ENCODE measurements at places on chromosomes 11 and 22. TPM values are rescaled to one million over a fixed set of nuclear protein-coding genes. Genes with fewer than 3 reads are reported as not detected.
A peak's percentile ranks its signal among the peaks of the same experiment; 100 is the strongest.

DNA sequence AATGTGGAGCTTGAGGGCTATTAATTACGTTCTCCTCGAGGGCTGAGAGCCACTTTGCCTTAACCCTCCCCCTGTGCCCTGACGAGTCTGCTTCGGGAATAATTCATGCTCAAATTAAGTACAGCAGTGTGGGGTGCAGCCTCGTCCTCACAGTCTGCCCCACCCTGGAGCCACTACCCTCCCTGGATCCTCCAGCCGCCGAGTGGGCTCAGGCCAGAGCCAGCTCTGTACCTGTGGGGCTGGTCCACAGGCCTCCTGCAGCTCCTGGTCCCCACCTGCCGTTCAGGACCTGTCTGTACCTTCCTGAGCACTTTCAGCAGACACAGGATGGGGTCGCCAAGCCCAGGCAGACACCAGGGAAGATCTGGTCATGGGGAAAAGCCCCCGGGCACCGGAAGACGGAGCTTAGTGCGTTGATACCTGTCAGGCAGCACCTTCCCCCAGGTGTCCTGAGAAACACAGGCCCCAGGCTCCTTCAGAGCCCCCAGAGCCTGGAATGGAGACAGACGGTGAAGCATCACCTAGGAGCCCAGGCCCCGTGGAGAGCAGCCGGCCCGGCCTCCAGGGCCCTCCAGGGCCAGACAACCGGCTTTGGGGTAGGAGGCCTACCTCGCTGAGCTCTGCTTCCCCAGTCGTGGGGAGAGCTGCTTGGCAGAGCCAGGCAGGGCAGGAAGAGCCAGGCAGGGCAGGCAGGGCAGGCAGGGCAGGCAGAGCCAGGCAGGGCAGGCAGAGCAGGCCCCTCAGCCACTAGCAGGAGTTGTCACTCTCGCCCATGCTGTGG, 9.7 kb downstream of the TSPAN32 start:
- no peaks in the 10 kb centered on the region for H3K36me3 ChIP-seq
- no peak overlapping the region for H3K4me3 ChIP-seq
- H3K27me3 ChIP-seq, result no peaks in the 10 kb centered on the region
- no peak for DNase-seq

- H3K27ac ChIP-seq, result no peak overlapping the region
- no peak overlapping the region for H3K4me3 ChIP-seq
- H3K36me3 ChIP-seq, result no peaks in the 10 kb centered on the region
- peaks cover 5% of the 10 kb centered on the region for H3K4me1 ChIP-seq
Measured at GRCh38 chr11:123247496-123247799, 52.4 kb upstream of the CLMP start.

- H3K27ac ChIP-seq, result no peak overlapping the region
- H3K4me3 ChIP-seq, result no peak overlapping the region
- H3K36me3 ChIP-seq, result no peaks in the 10 kb centered on the region
- no peaks in the 10 kb centered on the region for H3K4me1 ChIP-seq
Measured at GRCh38 chr11:101436511-101437142, 147.2 kb downstream of the TRPC6 start.

DNA sequence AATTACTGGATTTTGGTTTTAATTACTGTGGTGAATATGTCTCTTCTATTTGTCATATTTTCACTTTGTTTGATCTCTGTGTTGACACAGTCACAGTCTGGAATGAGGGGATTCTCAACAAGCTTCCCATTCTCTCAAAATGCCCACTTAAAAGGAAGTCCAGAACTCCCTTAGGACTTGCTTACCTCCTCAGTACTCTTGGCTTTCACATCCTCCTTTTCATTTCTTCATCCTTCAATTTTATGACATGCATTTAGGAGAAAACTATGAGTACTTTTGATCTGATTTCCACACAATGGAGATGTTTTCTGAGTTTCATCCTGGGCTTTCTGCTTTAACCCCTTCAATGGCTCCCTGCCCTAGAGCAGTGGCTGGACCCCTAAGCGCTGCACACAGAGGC, 49.3 kb upstream of the FLI1 start:
- no peak overlapping the region for H3K27ac ChIP-seq
- no peaks in the 10 kb centered on the region for H3K4me1 ChIP-seq
- no peaks in the 10 kb centered on the region for H3K27me3 ChIP-seq
- H3K36me3 ChIP-seq, result no peaks in the 10 kb centered on the region

- peaks cover 3% of the 10 kb centered on the region for H3K27me3 ChIP-seq
Measured at GRCh38 chr11:94519478-94520084, 7.3 kb downstream of the C11orf97 start.

GRCh38 chr11:44802347-44802746, 75.6 kb downstream of the TSPAN18 start:
- no peak overlapping the region for H3K27ac ChIP-seq
- peaks cover 31% of the 10 kb centered on the region for H3K4me1 ChIP-seq
- no peaks in the 10 kb centered on the region for H3K27me3 ChIP-seq
- H3K36me3 ChIP-seq, result no peaks in the 10 kb centered on the region
- no peak for DNase-seq

GRCh38 chr22:27751277-27752070, 50.1 kb downstream of the MN1 start:
- H3K27ac ChIP-seq, result no peak overlapping the region
- no peaks in the 10 kb centered on the region for H3K36me3 ChIP-seq
- H3K27me3 ChIP-seq, result no peaks in the 10 kb centered on the region
- no peak overlapping the region for H3K4me3 ChIP-seq
- no peak for DNase-seq

DNA sequence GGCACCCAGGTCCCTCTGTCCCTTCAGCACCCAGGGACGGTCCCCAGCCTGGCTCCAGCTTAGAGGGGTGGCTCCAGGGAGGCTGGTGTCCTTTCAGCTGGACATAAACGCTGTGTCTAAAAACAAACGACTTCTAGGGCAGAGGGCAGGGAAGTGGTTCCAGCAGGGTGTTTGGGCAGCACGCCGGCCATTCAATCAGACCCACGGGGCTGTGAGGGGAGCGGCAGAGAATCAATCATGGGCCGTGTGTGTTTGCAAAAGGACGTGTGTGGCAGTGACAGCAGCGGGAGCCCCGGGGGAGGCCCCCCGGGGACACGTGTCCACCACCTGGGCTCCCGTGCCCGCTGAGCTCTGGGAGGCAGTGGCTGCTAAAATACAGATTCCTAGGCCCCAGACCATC, 127.7 kb downstream of the MN1 start:
- H3K36me3 ChIP-seq, result no peaks in the 10 kb centered on the region
- peaks cover 33% of the 10 kb centered on the region for H3K4me1 ChIP-seq
- DNase-seq, result no peak
- peak overlapping the region; percentile 45 for H3K27ac ChIP-seq

GRCh38 chr11:71158936-71159335, 93.4 kb downstream of the SHANK2 start:
- H3K27me3 ChIP-seq, result peaks cover 31% of the 10 kb centered on the region
- H3K36me3 ChIP-seq, result no peaks in the 10 kb centered on the region
- H3K4me3 ChIP-seq, result no peak overlapping the region
- H3K4me1 ChIP-seq, result no peaks in the 10 kb centered on the region
- no peak for DNase-seq
- H3K27ac ChIP-seq, result no peak overlapping the region

DNA sequence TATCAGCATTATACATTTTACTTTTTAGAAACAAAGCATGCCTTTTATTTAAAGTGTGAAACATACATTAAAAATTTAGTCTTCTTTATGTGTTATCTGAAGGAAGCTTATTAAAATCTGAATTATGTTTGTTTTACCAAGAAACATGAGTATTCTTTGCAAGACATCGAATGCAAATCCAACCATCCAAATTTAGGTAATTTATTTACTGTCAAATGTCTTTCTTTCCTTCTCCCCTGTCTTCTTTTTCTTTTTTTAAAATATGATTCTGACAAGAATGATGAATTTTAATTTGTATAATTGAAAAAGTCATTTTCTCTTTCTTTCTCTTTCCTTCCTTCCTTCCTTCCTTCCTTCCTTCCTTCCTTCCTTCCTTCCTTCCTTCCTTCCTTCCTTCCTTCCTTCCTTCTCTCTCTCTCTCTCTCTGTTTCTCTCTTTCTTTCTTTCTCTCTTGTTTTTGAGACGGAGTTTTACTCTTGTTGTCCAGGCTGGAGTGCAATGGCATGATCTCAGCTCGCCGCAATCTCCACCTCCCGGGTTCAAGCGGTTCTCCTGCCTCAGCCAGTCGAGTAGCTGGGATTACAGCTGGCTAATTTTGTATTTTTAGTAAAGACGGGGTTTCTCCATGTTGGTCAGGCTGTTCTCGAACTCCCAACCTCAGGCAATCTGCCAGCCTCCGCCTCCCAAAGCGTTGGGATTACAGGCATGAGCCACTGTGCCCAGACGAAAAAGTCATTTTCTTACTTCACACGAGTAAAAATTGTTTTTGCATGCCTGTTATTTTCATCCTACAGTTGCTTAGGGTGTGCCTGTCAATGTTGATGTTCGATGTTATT, 157.5 kb downstream of the TMEM135 start:
- no peaks in the 10 kb centered on the region for H3K36me3 ChIP-seq
- H3K27me3 ChIP-seq, result no peaks in the 10 kb centered on the region
- no peak overlapping the region for H3K4me3 ChIP-seq
- no peak overlapping the region for H3K27ac ChIP-seq

GRCh38 chr11:116567721-116568242, 205.0 kb downstream of the BUD13 start:
- H3K36me3 ChIP-seq, result no peaks in the 10 kb centered on the region
- no peak for DNase-seq
- H3K4me3 ChIP-seq, result no peak overlapping the region
- H3K4me1 ChIP-seq, result peaks cover 4% of the 10 kb centered on the region

GRCh38 chr11:116515664-116516184, 257.1 kb downstream of the BUD13 start:
- no peaks in the 10 kb centered on the region for H3K36me3 ChIP-seq
- no peak overlapping the region for H3K27ac ChIP-seq
- H3K4me1 ChIP-seq, result no peaks in the 10 kb centered on the region
- no peak overlapping the region for H3K4me3 ChIP-seq

GRCh38 chr11:34266090-34266912, 91.5 kb downstream of the ABTB2 start:
- H3K36me3 ChIP-seq, result no peaks in the 10 kb centered on the region
- DNase-seq, result peak; percentile 49
- no peaks in the 10 kb centered on the region for H3K27me3 ChIP-seq
- peaks cover 52% of the 10 kb centered on the region for H3K4me1 ChIP-seq

- peak; percentile 67 for DNase-seq
- no peaks in the 10 kb centered on the region for H3K27me3 ChIP-seq
- no peak overlapping the region for H3K27ac ChIP-seq
- H3K4me1 ChIP-seq, result no peaks in the 10 kb centered on the region
Measured at GRCh38 chr11:7442588-7443215, 42.6 kb upstream of the OLFML1 start.

- peaks cover 16% of the 10 kb centered on the region for H3K36me3 ChIP-seq
- DNase-seq, result no peak
- H3K4me3 ChIP-seq, result no peak overlapping the region
Measured at GRCh38 chr22:41816241-41816640, 15.8 kb downstream of the CCDC134 start.

DNA sequence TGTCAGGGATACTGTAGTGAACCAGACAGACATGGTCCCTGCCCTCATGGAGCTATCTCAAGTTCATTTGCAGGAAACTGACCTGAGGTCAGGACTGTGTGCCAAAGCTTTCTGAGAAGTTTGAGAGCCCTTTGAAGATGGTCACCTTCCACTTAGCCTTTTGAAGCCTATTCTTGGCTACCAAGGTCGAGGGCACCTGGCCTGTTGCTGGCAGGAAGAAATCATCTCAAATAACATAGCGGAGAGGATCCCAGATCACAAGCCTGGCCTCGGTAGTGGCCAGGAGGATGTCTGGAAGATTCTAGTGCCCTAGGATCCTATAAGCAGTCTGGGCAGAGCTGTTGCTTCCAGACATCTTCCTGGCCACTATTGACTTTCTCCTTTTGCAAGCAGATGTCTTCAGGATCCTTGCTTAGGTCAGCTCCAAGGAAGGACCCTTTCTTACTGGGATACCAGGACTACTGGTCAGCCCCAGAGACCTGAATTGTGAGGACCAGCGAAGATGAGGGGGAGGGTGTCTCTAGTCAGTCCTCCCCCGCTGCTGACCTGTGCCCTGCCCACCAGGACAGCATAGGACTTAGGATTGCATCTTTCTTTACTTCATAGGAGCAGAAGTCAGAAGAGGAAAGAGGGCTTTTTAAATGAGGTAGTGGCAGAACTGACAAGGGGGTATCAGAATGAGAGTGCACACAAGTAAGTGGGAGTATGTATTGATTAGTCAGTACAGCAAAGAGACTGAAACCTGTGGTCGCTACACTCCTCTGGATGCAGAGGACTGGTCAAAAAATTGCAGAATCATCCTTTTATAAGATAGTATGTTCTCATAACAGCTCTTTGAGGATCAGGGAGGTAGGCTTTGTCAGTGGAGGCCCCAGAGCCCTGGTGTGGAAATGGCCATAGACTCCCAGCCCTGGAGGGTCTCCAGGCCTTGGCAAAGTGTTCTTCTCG, 94.8 kb downstream of the TEAD1 start:
- no peak overlapping the region for H3K27ac ChIP-seq
- no peak for DNase-seq
- H3K4me1 ChIP-seq, result peaks cover 88% of the 10 kb centered on the region
- no peak overlapping the region for H3K4me3 ChIP-seq
- no peaks in the 10 kb centered on the region for H3K36me3 ChIP-seq

GRCh38 chr22:37566329-37566837, 6.1 kb downstream of the CDC42EP1 start:
- peaks cover 89% of the 10 kb centered on the region for H3K4me1 ChIP-seq
- peaks cover 37% of the 10 kb centered on the region for H3K36me3 ChIP-seq
- H3K4me3 ChIP-seq, result no peak overlapping the region
- no peak for DNase-seq
- peak overlapping the region; percentile 96 for H3K27ac ChIP-seq

DNA sequence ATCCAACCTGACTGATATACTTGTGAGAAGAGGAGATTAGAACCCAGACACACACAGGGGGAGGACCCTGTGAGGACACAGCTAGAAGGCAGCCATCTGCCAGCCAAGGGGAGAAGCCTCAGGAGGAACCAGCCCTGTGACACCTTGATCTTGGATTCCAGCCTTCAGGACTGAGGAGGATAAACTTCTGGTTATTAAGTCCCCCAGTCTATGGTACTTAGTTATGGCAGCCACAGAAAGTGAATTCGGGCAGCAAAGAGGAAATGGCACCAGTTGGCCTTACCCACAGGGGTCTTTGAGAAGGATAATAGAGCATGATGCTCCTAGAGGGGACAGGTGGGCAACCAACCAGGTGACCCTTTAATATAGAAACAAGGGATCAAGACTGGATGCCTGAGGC, 49.4 kb downstream of the ASCL2 start:
- no peaks in the 10 kb centered on the region for H3K27me3 ChIP-seq

DNA sequence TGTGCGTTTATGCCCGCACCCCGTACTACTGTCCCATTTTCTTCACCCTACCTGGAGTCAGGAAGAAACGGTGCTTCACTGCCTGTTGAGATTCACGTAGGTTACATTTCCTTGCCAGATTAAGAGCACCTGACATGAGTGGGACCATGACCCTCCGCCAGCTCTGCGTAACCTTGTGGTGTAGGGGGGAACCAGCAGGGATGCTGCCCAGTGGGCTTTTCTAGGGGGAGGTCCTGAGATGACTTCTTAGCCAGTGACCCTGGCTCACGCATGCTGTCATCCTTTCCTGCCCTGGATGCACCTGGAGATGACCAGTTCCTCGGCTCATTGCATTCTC, 967 bp upstream of the ARVCF start:
- no peak for DNase-seq
- peaks cover 40% of the 10 kb centered on the region for H3K4me1 ChIP-seq
- peak overlapping the region; percentile 51 for H3K4me3 ChIP-seq
- H3K36me3 ChIP-seq, result no peaks in the 10 kb centered on the region

Gene NFAM1
- total RNA-seq, result 6.4 TPM

Gene OR51E2
- not detected for total RNA-seq

Gene MAJIN
- total RNA-seq, result not detected

Gene HINFP
- 12.5 TPM for total RNA-seq

Gene MPZL3
- total RNA-seq, result 2.1 TPM

Gene OR51V1
- not detected for total RNA-seq

Gene F2
- total RNA-seq, result 0.23 TPM

Gene PYGM
- 183 TPM for total RNA-seq

Gene IL10RA
- total RNA-seq, result 29.9 TPM

Measured in heart right ventricle (tissue), 16 donors.